A549 treated with Mapracorat at 1 μM for 4 hours (cell line): ENCODE measurements at places on chromosomes 13 and 19. TPM values are rescaled to one million over a fixed set of nuclear protein-coding genes. Genes with fewer than 3 reads are reported as not detected.

Gene GRK1
- 0.04 to 0.05 TPM in 2 of 5 replicates, not detected in the others for total RNA-seq

Gene ZNF569
- 3.9 to 5.7 TPM (median 5.1 TPM) in 5 replicates for total RNA-seq

Gene RELB
- 23.9 to 46.8 TPM (median 41.0 TPM) in 5 replicates for total RNA-seq

Gene ABHD17A
- 18.7 to 38.9 TPM (median 37.7 TPM) in 5 replicates for total RNA-seq
